GM04503 (cell line): ENCODE measurements at places on chromosomes 3 and 15.
A peak's percentile ranks its signal among the peaks of the same experiment; 100 is the strongest.

- no peak for DNase-seq
Observed at GRCh38 chr3:10910367-10910766, 82.2 kb upstream of the SLC6A1 start.

- DNase-seq: no peak
Observed at GRCh38 chr3:102537123-102537522, 102.3 kb downstream of the ZPLD1 start.

- peak; percentile 1 for DNase-seq
Observed at GRCh38 chr3:122458992-122459391, 43.1 kb upstream of the WDR5B start.

DNA sequence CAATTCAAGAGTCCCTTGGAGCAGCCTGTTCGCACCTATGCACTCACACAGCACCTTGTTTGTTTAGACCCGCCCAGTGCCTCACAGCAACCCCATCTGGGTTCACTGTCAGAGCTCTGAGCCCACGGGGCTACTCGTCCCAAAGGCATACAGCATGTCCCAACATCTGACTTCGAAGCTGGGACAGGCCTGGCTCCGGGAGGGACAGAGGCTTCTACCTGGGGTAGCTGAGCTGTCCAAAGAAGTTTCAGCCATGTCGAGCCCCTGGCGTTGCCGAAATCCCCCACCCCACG lies 28.6 kb upstream of the CYP11A1 start:
- no peak for DNase-seq

DNA sequence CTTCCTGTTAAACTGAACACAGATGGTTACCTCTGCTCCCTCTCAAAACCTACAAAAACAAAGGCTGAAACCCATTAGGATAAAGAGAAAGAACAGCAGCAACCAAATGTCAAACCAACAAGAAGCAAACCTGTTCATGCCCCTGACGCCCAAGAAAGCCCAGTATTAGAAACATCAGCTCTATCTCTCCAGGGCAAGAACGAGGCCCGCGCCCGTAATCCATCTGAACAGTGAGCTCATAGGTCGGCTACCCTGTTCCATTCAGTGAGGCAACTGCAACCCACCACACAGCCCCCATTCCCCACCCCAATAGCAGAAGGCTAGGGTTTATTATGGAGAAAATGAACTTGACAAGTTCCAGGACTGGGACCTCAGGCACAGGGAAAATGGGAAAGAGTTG lies 10.0 kb downstream of the LSG1 start:
- no peak for DNase-seq

GRCh38 chr3:13025090-13025489 lies 48.1 kb downstream of the IQSEC1 start:
- peak; percentile 30 for DNase-seq

GRCh38 chr3:162774613-162775100 lies 1278.0 kb downstream of the OTOL1 start:
- DNase-seq: no peak

DNA sequence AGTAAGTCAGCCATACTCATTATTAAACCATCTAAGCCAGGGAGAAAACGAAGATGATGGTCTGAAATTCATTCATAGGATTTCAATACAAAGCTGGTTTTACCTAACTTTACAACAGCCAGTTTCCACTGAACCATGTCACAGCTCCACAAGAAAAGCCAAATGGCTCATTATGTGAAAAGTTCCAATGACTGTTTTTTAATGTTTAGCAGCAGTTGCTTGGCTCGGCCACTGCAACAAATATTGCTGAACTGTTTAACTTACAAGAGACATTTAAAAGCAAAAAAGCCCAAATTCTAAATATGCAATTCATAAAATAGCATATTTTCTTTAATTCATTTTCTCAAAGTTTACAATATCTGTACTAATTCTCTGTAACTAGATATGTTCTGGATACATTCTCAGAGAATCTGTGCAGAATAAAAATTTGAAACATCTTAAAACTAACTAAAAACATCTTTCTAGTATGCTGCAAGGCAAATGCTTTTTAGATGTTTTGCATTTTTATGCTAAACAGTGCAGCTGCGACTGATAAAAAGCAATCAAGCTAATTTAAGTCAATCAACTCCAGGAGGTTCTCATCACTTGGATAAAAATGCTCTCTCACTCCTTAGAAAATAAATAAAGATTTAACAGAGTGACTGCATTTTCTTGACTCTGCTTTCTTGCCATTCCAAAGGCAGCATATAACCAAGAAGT lies 356.5 kb downstream of the ERC2 start:
- no peak for DNase-seq

- no peak for DNase-seq
Observed at GRCh38 chr3:192652727-192653126, 74.6 kb downstream of the FGF12 start.

DNA sequence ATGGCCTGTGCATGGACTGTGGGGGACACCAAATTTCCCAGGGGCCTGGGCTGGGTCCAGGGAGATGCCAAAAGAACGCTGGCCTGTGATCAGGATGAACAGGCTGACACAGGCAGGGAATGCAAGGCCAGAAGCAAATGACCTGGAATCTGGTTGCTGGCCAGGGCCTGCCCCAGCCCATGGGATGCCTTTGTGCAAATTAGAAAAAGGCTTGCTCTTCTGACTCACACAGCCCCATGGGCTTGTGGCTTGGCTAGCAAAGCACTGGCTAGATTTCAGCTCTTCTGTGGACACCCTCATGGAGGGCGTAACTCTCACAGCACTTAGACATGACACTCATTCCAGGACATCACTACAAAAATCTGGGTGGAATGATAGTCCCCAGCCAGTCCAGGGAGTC lies 356.0 kb downstream of the SHQ1 start:
- DNase-seq: peak; percentile 97

DNA sequence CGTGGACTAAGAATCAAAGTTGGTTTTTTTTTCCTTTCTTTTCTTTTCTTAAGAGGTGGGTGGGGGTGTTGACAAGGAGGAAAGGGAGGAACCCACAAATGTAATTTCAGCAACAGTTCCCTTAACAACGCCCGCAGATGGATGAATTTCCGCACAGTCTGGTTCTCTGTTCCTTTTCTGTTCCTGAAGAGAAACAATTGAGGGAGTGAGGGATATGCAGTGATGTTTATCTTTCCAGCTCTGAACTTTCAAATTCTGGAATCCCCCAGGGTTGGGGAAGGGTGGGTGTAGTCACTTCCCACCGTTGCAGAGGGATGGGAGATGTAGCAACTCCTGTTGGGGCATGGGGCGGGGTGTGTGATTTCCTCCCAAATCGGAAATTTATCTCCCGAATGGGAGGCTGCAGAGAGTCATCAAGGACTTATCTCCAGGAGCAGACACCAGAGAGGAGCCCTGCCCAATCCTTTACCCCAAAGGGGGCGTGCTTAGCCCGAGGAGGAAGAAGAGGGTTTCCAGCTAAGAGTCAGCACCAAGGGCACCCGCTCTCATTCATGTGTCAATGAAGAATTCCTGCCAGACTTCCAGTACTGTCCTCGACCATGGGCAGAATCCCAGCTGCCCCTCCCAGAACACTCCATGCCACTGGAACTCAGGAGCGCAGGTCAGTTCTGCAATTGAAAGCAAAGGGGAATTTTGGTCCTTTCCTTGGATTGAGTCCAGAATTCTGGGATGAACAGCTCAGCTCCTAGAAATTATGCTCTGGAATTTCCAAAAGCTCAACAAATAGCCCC lies 35.0 kb upstream of the CFAP161 start:
- no peak for DNase-seq

DNA sequence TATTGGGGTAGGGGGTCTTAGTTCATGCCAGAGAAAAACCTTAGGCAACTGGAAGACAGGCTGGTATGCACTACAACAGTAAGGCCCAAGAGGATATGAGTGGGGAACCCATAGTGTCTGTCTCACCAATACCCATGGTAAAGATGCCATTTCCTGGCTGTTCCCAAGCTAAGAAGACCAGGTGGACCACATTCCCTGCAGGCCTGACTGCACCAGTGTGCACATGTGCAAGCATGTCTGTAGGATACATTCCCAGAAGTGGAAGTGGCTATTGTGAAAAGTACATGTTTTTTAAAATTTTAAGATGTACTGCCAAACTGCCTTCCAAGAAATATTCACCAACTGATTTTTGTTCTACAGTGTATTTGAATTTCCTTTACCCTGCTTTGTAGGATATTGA lies 207.3 kb upstream of the CTNNB1 start:
- no peak for DNase-seq

- DNase-seq: no peak
Observed at GRCh38 chr15:77029166-77030047, 34.5 kb downstream of the PSTPIP1 start.

DNA sequence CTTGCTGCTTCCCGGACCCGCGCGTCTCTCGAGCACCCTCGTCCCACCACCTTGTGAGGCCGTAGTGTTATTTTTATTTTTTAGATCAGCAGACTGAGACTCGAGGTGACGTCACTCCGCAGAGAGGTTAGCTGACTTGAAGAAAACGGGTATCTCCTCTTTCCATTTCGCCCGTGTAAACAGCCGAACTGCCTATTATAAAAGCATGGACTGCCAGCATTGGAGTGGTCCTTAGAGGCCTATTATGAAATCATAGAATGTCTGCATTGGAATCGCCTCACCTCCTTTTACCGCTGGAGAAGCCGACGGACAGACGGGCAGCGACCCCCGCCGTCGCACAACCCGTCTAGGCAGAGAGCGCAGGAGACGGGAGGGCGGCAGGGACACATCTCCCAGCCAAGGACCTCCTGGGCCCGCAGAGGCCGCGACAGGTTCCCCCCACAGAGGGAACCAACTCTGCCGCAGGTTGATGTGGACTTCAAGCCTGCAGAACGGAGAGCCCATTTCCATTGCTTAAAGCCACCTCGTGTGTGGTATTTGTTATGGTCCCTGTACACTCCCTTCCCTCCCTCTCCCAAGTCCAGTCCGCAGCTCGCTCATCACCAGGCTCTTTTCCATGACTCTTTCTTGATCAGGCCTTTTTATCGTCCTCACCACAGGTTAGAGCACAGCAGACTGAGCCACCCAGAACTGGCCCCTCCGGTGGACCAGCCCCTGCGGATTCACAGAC lies 540 bp upstream of the PPP1R2 start:
- no peak for DNase-seq
